ENCODE measurements at places on chromosomes 4 and X.

- peak; percentile 32 for DNase-seq
Measured at GRCh38 chr4:110049951-110050925, 137.6 kb downstream of the EGF start.

- DNase-seq: no peak
Measured at GRCh38 chrX:9558615-9559014, 93.8 kb downstream of the TBL1X start.

DNA sequence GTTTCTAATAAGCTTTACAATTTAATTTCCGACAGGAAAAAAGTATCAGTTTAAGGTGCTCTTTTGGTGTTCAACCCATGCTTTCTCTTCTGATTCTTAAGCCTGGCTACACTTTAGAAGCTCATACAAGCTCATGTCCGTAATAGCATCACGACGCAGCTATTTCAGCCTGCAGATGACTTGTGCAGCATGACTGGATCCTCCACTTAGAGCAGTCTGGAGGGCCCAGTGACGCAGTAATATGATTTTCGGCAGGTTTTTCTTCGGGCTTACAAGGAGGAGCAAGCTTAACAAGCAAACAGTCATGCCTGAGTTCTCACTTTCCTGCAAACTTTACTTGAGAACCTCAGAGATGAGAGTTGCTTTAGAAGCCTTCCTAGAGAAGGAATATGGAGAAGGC, 85.3 kb upstream of the MAML3 start:
- DNase-seq: no peak

GRCh38 chr4:156723951-156724668, 247.5 kb downstream of the PDGFC start:
- DNase-seq: no peak

DNA sequence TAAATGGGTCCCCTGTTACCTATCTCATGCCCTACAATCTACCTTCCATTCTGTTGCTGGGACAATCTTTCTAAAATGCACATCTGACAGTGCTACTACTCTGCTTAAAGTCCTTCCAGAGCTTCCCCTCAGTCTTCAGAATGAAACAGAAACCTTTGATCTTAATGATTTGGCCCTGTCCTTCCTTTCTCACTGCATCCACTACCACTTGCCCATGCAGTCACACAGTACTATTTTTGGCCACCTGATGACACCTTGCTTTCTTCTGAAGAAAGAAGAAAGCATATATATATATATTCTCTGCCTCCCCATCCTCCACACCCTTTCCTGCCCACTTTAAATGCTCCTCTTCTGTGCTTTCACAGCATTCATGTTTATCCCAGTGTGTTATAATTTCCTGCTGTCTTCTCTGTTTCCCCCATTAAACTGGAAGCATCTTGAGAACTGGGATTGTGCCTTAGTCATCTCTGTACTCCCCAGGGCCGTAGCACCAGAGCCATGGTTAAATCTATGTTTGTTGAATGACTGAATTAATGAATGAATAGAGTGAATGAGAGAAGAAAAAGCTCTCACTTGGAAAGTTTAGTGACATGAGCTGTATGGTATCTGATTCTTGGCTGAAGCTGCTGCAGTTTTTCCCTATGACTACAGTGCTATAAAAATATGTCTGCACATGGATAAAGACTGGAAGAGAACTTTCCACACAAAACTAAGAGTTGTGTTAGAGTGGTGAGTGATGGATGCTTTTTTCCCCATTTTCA, 56.2 kb downstream of the RTL9 start:
- no peak for DNase-seq

All from stimulated activated CD4-positive, alpha-beta T cell treated with anti-CD3 and anti-CD28 coated beads, Interleukin-12 subunit alpha, Interleukin-12 subunit beta, amount 100 ng/mL, for 4 hours (primary cell).